Fibroblast of lung (primary cell): ENCODE measurements at places on chromosomes 13 and 19. TPM values are rescaled to one million over a fixed set of nuclear protein-coding genes. Genes with fewer than 3 reads are reported as not detected.

DNA sequence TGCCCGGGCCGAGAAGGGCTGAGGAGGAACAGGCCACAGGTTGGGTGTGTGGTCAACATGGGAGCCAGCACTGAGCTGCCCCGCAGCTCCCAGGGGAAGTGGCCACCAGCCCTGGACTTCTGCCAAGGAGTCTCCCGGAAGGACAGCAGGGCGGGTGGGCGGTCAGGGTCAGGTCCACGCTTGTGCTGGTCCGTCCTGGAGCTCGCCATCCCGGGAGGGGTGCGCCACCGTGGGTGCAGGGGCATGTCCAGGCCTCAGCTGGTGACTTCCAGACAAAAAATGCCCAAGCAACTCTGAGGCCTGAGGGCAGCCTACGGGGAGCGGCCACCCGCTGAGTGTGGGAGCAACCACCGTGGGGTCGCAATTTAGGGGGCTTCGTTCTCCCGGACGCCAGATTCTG, 21.4 kb upstream of the SLC15A1 start:
- no peak for DNase-seq

DNA sequence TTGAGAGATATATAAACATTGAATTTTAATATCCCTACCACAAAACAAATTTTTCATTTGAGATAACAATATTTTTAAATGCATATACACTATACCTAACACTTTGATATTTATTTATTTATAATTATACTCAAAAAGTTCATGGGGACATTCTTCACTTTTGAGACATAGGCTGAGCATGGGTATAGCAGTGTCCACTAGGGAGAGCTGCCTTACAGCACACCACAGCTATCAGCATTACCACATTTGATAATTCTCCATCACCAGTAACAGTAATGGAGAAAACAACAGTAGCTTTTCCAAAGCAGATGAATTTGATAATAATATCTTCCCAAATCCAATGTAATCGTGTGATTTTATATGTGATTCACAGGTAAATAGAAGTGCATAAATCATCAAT, 626.1 kb downstream of the DACH1 start:
- DNase-seq = peak; percentile 19

The BEST2 gene
- total RNA-seq = not detected in 2 replicates

GRCh38 chr19:31256593-31256960, 92.7 kb downstream of the TSHZ3 start:
- DNase-seq = no peak

DNA sequence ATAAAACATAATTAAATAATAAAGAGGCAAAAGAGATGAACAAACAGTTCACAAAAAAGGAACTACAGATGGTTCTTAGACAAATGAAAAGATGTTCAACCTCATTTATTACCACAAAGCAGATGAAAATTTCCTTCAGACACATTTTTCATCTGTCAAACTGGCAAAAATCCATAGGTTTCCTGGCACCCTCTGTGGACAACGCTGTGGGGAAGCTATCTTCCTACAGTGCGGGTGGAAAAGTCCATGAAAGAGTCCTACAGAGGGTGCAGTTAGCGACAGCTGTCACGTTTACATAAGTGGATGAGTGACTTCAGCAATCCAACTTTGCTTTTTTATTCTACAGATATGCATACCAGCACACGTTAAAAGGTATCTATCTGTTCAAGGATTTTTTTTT, 30.3 kb upstream of the PDCD5 start:
- DNase-seq = no peak

GRCh38 chr13:100128838-100129237, 39.9 kb downstream of the PCCA start:
- no peak for DNase-seq

The PALM gene
- total RNA-seq = 8.3 and 22.1 TPM in 2 replicates

The PEG3 gene
- 3.9 and 5.6 TPM in 2 replicates for total RNA-seq

The ZNF486 gene
- 4.1 and 4.6 TPM in 2 replicates for total RNA-seq

DNA sequence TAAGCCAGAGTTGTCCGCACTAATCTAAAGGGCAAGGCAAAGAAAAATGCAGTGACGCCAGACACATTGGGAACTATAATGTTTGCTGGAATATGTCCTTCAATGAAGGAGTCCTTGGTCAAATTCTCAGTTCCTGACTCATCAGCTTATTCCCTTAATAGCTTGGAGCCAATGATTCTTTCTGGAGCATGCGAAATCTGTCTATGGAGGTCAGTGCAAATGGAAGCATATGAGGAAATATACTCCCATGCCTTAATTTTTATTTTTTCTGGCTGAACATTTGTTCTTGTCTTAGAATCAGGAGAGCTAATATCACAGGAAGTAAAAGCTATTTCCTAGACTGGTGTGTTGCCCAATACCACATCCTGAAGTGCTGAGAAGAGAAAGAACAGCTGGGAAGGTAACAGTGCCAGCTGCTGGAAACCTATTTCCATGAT, 289.8 kb upstream of the SPRY2 start:
- DNase-seq = peak; percentile 13

The RUBCNL gene
- total RNA-seq = 3.6 and 4.1 TPM in 2 replicates

GRCh38 chr19:18239303-18239702, 13.1 kb upstream of the PDE4C start:
- no peak for DNase-seq

- no peak for DNase-seq
These were observed 98.3 kb downstream of the TNFRSF19 start for GRCh38 chr13:23668562-23668961.

The SLC1A6 gene
- not detected in 2 replicates for total RNA-seq

The LGALS14 gene
- total RNA-seq = not detected in 2 replicates
